ENCODE measurements at places on chromosomes 3 and 15.
A peak's percentile ranks its signal among the peaks of the same experiment; 100 is the strongest.

DNA sequence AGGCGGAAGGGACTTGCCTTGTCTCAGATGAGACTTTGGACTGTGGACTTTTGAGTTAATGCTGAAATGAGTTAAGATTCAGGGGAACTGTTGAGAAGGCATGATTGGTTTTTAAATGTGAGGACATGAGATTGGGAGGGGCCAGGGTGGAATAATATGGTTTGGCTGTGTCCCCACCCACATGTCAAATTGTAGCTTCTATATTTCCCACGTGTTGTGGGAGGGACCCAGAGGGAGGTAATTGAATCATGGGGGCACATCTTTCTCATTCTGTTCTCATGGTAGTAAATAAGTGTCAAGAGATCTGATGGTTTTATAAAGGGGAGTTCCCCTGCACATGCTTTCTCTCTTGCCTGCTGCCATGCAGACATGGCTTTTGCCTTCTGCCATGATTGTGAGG, 89.2 kb downstream of the CGGBP1 start:
- DNase-seq = no peak

DNA sequence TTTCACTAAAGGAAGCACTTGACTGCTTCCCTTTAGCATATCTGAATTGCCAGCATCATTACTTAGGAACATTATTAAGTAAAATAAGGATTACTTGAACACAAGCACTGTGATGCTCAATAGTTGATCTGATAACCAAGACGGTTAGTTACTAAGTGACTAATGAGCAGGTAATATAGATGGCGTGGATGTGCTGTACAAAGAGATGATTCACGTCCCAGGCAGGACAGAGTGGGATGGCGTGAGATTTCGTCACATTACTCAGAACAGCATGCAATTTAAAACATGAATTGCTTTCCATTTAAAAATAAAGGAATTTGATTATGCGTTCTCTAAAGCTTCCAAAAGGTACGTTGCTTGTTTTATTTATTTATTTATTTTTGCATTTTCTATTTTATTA, 240.0 kb upstream of the ARHGEF26 start:
- DNase-seq = peak; percentile 54

GRCh38 chr15:72585025-72585424, 69.5 kb upstream of the GOLGA6B start:
- no peak for DNase-seq

- DNase-seq = no peak
These were observed 219.8 kb downstream of the STT3B start for GRCh38 chr3:31752305-31753049.

- no peak for DNase-seq
These were observed 47.7 kb downstream of the RPLP1 start for GRCh38 chr15:69500339-69500738.

- DNase-seq = no peak
These were observed 198.6 kb upstream of the NR2E3 start for GRCh38 chr15:71611553-71612396.

- DNase-seq = no peak
These were observed 933.7 kb downstream of the NTRK3 start for GRCh38 chr15:87322870-87323269.

DNA sequence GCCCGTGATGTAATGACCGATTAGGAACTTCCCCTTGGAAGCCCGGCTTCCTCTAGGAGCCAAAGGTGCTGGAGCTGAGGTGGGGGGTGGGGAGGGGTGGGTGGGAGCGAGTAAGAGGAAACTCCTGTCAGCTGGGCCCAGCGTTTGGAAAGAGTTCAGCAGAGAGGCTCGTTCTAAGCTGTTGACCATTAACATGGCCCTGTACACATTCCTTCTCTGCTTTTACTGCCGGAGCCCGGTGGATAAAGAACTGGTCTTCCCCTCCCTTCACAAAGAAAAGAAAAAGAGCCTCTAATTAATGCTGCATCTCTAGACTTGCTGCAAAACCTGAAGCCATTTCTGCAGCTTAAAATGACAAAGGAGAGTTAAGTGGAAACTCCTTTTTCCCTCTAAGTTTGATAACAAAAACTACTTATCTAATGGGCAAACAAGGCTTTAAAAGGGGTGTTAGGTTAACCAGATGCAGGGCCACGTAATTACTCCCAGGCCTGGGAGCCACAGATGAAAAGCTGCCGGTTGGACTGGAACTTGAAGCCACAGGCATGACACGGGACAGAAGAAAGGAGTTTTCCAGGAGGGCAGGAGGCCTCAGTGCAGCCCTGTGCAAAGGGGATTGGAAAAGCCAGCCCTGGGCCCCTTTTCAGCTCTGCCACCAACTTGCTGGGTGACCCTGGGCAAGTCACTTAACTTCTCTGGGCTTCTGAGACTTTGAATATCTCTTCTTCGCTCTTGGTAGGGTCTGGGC, 71.3 kb downstream of the SMAD6 start:
- DNase-seq = peak; percentile 85

GRCh38 chr3:55488398-55489055, 1.4 kb upstream of the WNT5A start:
- peak; percentile 70 for DNase-seq

DNA sequence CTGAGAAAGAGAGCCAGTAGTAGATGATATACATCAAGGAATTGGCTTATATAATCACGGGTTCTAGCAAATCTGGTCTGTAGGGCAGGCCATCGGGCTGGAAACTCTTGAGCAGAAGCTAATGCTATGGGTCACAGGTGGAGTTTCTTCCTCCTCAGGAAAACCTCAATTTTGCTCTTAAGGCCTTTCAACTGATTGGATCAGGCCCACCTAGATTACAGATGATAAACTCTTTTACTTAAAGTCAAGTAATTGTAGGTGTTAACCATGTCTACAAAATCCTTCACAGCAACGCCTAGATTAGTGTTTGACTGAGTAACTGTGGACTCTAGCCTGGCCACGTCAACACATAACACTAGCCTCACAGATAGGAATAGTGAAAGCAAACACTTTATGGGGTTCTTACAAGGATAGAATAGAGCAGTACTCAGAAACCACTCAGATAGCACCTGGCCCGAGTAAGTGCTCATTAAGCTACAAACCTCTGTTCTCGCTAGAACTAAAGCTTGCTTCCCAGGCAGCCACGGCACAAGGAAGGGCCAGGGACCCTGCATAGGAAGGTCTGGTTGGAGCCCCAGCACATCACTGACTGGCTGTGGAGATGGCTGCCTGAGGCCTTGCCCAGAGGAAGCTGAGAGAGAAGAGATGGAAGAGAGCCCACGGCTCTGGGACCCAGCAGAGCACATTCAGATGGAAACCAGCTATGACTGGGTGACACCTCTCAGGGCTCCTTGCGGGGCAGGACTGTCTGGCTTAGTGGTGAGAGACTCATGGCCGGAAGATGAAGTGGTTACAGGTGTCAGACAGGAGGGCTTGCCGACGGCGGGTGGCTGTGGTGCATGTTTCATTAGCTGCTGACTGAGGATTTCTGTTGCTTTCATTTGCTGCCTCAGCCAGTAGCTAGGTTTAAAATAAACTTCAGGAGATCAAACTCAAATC, 202.5 kb upstream of the TLE3 start:
- DNase-seq = no peak

DNA sequence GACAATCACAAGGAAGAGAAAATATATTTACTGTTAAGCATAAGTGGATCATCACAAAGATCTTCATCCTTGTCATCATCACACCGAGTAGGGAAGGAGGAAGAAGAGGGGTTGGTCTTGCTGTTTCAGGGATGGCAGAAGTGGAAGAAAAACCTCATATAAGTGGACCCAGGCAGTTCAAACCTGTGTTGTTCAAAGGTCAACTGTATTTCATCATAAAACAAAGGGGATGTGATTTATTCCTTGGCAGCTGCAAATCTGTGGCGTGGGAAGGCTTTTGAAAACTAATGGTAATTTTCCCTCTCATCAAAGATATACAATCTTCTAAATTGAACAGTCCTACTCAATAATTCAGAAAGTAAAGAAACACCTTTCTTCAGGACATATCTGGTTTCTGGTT, 129.9 kb upstream of the ABI3BP start:
- no peak for DNase-seq

- no peak for DNase-seq
These were observed 13.3 kb downstream of the RPSA start for GRCh38 chr3:39419742-39420315.

GRCh38 chr15:63094495-63094931, 27.1 kb upstream of the LACTB start:
- DNase-seq = peak; percentile 61

DNA sequence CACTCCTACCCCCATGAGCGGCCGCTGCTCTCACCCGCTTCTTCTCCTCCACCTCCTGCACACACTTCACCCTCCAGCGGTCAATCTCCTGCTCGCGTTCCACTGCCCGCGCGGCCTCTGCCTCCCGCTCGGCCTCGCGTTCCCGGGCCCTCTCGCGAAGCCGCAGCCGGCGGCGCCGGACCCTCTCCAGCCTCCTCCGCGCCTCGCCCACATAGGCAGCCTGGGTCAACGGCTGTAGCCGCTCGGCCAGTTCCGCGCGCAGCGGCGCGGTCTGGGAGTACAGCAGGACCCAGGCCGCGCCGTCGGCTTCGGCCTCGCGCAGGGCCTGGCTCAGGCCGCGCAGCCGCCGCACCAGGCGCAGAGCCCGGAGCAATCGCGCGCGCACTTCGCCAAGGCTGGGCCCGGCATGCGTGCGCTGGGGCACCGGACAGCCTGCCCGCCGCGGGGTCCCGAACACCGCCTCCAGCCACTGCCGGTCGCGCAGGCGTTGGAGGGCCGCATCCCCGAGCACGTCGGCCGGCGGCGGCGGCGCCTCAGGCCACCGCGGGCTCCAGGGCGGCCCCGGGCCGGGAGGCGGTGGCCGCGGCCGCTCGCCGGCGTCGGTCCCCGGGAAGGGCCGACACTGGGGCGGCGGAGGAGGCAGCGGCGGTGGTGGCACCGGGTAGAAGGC, 595 bp downstream of the PDCD7 start:
- DNase-seq = peak; percentile 66

GRCh38 chr3:187976365-187976900, 177.5 kb upstream of the LPP start:
- peak; percentile 23 for DNase-seq

GRCh38 chr3:134694466-134694865, 43.6 kb upstream of the KY start:
- no peak for DNase-seq

- peak; percentile 55 for DNase-seq
These were observed 16.5 kb upstream of the HEG1 start for GRCh38 chr3:125072301-125072700.

- DNase-seq = no peak
These were observed 38.5 kb upstream of the TFRC start for GRCh38 chr3:196120291-196120951.

- DNase-seq = peak; percentile 65
These were observed 41.4 kb downstream of the ULK4 start for GRCh38 chr3:41920406-41920965.

DNA sequence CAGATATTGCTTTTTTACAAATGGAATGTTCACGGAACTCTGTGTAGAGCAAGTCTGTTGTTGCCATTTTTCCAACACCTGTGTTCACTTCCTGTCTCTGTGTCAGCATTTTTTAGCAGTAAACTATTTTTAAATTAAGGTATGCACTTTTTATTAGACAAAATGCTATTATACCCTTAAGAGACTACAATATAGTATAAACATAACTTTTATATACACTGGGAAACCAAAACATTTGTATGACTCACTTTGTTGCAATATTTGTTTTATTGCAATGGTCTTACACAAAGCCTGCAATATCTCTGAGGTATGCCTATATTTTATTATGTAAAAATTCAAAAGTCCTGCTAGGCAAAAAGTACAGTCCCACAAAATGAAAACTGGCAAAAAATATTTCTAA, 39.8 kb upstream of the FGF7 start:
- no peak for DNase-seq

DNA sequence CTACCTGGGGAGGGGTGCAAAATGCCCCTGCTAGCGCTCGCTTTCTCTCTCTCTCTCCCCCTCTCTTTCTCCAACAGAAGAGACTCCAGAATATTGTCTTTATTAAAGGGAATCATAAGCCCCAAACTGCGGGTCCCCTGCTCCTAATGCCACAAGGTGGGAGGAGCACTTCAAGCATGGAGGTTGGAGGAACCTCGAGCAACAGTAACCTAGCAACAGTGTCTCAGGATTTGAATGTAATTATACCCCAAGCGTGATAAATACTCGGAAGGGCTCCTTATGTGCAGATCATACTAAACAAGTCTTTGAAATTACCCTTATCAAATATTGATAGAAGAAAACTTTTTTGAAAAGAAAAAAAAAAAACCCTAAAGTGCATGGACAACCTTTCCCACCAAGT, 582.2 kb upstream of the PPP2R3A start:
- DNase-seq = no peak

GRCh38 chr3:5423076-5423475, 235.6 kb downstream of the EDEM1 start:
- no peak for DNase-seq

DNA sequence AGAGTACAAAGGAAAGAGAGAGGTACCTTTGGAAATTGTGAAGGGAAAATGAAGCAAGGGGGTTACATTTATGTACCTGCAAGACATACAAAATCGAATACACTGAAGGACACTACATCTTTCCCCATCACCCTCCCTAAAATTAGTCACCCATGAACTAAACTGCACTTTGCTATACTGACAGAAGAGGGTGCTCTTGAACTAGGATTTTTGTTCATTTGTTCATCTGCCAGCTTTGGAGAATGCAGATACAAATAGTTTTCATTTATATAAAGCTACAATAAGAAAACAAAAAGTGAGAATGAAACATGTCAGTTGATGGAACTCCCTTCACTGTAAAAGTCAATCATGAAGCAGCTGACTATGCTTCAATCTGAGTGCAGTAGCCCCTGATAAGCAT, 55.7 kb downstream of the PCCB start:
- DNase-seq = peak; percentile 45

- DNase-seq = no peak
These were observed 101.6 kb downstream of the SRGAP3 start for GRCh38 chr3:9147896-9148266.

GRCh38 chr15:67190326-67190725, 64.1 kb downstream of the AAGAB start:
- no peak for DNase-seq

DNA sequence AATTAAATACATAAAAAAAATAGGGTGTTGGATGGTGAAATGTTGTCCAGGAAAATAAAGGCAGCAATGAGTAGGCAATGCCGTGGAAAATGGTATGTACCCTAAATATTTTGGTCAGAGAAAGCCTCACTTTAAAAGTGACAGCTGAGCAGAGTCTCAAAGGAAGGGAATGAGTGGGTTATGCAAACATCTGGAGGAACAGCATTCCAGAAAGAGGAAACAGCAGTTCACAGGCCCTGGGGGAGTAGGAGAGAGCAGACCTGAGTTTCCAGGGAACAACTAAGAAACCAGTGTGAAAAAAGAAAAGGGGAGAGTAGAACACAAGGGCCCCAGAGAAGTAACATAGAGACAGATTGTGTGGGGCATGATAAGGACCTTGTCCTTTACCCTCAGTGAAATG, 230.0 kb upstream of the CNTN3 start:
- peak; percentile 11 for DNase-seq

DNA sequence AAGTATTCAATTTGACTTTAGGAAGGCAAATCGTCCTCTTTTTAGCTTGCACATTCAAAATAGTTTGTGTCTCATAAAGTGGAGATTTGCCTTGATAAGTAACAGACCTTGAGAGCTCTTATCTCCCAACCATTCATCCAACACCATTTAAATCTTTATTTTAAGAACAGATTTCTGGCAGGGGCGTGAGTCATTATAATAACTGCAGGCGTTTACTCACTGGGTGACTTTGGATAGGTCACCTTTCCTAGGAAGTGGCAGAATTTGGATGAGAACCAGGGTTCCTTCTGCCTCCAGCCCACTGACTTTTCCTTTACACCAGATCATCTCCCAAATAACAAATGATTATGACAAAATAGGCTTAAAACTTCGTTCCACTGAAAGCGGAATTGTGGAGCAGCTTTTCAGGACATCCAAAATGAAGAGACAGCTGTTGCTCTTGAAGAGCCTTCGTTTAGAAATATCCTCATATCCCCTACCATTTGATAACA, 5.0 kb downstream of the LMCD1 start:
- peak; percentile 57 for DNase-seq

All from kidney tubule cell (primary cell).